ENCODE measurements at places on chromosomes 7 and 10. TPM values are rescaled to one million over a fixed set of nuclear protein-coding genes. Genes with fewer than 3 reads are reported as not detected.

GPRIN2 gene
- polyA plus RNA-seq, result not detected

FERD3L gene
- polyA plus RNA-seq, result not detected

ADCK2 gene
- 27.8 TPM for polyA plus RNA-seq

DNA sequence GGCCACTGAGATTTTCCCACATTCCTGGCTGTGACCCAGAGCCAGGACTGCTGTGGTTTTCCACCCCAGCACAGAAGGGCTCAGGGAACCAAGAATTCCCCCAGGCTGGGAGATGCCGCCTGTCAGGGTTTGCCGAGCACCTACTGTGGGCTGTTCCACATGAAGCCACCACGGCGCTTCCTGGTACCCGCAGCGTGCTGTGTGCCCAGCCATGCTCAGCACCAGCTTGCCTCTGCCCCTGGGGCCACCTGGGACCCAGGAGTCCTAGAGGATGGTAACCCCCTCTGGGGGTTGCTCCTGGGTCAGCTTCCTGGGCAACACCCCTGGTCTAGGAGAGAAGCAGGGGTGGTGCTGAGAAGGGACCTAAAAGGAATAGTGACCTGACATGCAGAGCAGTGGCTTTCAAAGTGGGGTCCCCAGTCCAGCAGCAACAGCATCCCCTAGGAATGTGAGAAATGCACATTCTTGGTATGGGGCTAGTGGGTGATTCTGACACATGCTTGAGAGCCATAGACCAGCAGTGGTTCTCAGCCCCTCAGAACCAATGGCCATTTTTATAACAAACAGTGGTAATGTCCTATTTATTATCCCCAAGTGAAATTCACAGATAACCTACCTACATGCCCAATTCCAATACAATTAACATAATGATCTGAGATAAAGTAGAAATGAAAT lies 53.4 kb downstream of the TSPAN15 start:
- H3K36me3 ChIP-seq, result no peaks in the 10 kb centered on the region
- no peak overlapping the region for H3K27ac ChIP-seq
- no peak for DNase-seq
- H3K4me1 ChIP-seq, result peaks cover 5% of the 10 kb centered on the region

DNA sequence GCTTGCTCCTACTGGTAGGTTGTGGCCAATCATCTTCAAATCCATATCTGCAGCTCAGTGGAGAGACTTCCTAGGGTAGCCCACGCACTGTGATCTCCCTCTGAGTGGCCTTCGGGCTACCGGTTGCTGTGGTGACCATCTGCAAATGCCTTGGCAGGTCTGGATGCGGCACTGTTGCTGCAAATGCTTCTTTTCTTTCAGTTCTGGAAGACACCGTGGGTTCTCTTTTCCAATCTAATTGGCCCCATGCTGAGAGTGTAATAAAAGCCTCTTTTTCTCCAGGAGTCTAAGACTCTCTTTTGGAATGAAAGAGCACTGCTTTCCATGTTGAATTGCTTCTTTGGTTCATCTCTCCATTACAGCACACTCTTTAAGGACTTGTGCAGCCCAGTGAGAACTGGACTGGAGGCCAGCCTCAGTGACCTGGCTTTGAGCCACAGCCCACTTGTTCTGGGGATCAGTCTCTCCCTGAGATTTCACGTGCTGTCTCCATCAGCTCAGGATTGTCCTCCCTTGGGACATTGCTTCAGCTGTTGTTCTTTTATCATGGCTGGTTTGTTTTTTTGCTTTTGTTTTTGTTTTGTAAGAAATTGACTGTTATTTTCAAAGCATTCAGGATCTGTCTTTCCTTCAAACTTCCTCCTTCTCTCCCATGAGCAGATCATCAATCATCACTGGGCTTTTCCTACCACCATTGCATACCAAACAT lies 286.6 kb downstream of the BMPER start:
- no peak overlapping the region for H3K27ac ChIP-seq
- H3K4me3 ChIP-seq, result no peak overlapping the region
- H3K36me3 ChIP-seq, result no peaks in the 10 kb centered on the region
- no peaks in the 10 kb centered on the region for H3K4me1 ChIP-seq
- H3K27me3 ChIP-seq, result no peaks in the 10 kb centered on the region

- H3K27me3 ChIP-seq, result no peaks in the 10 kb centered on the region
- H3K4me1 ChIP-seq, result no peaks in the 10 kb centered on the region
- no peak for DNase-seq
- H3K4me3 ChIP-seq, result no peak overlapping the region
- H3K36me3 ChIP-seq, result no peaks in the 10 kb centered on the region
Observed at GRCh38 chr10:48705401-48705938, 20.8 kb downstream of the WDFY4 start.

- no peak overlapping the region for H3K27ac ChIP-seq
- H3K4me3 ChIP-seq, result no peak overlapping the region
- peak; percentile 36 for DNase-seq
- H3K36me3 ChIP-seq, result no peaks in the 10 kb centered on the region
- no peaks in the 10 kb centered on the region for H3K27me3 ChIP-seq
Observed at GRCh38 chr7:75756991-75757676, 14.9 kb downstream of the CCL26 start.

DNA sequence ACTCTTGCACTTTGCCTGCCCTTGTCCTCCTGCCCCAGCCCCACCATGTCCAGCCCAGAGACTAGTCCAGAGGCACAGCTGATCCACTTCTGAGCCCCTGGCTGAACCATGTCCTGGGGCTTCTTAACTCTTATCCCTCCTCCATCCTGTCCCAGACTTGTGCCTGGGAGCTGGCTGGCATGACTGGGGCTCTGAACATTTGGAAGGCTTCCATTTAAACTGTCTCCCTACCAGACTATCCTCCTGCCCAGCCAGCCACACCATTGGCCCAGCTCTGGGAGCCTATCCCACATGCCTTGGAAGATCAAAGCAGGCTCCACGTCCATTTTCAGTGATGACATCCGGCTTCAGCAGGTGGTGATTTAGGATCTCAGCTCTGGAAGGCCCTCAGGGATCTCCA lies 57.4 kb downstream of the FAM241B start:
- no peak overlapping the region for H3K4me3 ChIP-seq
- H3K27ac ChIP-seq, result no peak overlapping the region
- H3K4me1 ChIP-seq, result no peaks in the 10 kb centered on the region
- no peaks in the 10 kb centered on the region for H3K36me3 ChIP-seq

DNA sequence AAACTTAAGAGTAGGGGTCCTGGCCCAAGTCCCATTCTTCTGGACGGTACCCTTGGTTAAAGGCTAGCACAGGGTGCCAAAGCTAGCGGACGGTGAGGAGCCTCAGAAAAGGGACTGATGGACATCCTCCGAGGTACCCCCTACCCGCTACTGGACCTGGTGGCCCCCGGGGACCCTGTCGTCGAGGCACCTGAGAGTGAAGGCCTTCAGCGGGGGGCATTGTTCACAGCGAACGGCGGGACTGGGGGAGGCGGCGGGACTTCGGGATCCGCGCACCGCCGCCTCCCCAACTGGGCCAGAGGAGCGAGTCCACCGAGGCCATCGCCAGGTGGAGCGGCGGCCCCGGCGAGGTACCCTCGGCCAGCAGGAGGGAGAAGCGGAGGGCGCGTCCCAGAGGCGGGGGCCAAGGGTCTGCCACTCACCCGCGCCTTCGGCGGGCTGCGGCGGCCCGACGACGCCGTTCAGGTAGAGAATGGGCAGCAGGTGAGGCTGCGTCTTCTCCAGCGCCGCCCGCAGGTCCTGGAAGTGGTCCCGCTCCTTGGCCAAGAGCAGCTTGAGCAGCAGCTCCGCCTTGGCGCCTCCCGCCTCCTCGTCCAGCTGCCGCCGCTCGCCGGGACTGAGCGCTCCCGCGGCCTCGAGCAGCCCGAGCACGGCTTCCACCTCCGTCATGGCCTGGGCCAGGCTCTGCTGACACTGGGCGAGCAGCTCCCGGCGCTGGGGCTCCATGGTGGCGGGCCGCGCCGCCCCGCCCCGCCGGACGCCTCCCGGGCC lies 575 bp downstream of the DLG5 start:
- DNase-seq, result no peak
- peaks cover 7% of the 10 kb centered on the region for H3K27me3 ChIP-seq
- no peaks in the 10 kb centered on the region for H3K36me3 ChIP-seq
- peak overlapping the region; percentile 87 for H3K4me3 ChIP-seq

DNA sequence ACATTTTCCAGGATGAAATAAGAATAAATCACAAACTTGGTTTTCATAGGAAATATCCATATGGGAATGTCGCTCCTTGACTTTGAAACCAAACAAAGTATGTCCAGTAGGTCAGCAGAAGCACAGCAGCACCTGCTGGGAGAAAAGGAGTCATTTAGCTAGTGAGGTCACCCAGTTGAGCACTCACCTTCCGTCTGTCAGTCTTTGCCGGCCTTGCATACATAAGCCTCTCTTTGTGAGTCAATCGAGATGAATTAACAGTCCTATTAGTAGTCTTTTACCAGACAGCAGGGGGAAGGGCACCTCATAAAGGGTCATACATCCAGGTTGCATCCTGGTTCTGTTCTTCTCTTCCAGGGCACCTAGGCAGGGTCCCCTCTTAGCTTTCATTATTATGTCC lies 232.5 kb upstream of the FZD1 start:
- H3K27ac ChIP-seq, result no peak overlapping the region
- H3K27me3 ChIP-seq, result peaks cover 3% of the 10 kb centered on the region
- no peaks in the 10 kb centered on the region for H3K4me1 ChIP-seq
- no peaks in the 10 kb centered on the region for H3K36me3 ChIP-seq

Data from immature natural killer cell (primary cell).